Renal cortex interstitium (tissue), 15 donors: ENCODE measurements at places on chromosomes 1 and 21. TPM values are rescaled to one million over a fixed set of nuclear protein-coding genes. Genes with fewer than 3 reads are reported as not detected.

- DNase-seq: no peak
Measured at GRCh38 chr1:193538680-193539079, 352.3 kb upstream of the B3GALT2 start.

GRCh38 chr1:25194572-25195020, 37.7 kb downstream of the SYF2 start:
- no peak for DNase-seq

- DNase-seq: no peak
Measured at GRCh38 chr21:32921632-32922230, 104.0 kb upstream of the OLIG2 start.

The TENT5C gene
- polyA plus RNA-seq: 5.2 TPM

The PAQR6 gene
- 7.0 TPM for polyA plus RNA-seq

The AQP10 gene
- 0.09 TPM for polyA plus RNA-seq
